PC-9 (cell line): ENCODE measurements at places on chromosomes 4 and X. TPM values are rescaled to one million over a fixed set of nuclear protein-coding genes. Genes with fewer than 3 reads are reported as not detected.

DNA sequence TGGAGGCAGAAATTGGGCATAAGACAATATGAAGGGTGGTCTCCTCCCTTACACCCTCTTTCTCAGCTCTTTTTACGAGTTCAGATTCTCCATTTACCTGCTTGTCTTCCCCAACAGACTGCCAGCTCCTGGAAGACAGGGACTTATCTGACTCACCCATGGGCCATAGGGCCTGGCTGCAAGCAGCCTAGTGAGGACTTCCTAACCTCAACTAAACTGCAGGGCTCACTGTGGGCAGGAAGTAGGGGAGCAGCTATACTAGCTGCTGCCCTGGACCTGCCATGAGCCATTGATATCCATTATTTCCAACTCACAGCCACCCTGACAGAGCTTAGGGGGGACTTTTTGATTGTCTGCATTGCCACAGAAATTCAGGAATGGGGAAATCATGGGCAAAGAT lies 11.5 kb upstream of the ZNF718 start:
- H3K4me3 ChIP-seq, result no peak overlapping the region
- no peaks in the 10 kb centered on the region for H3K4me1 ChIP-seq
- H3K27ac ChIP-seq, result no peak overlapping the region
- DNase-seq, result no peak

DNA sequence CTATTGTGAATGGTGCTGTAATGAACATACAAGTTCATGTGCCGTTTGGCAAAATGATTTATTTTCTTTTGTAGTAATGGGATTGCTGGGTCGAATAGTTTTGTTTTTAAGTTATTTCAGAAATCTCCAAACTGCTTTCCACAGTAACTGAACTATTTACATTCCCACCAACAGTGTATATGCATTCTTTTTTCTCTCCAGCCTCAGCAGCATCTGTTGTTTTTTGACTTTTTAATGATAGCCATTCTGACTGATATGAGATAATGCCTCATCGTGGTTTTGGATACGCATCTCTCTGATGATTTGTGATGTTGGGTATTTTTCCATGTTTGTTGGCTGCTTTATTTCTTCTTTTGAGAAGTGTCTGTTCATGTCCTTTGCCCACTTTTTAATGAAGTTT lies 246.3 kb upstream of the ADGRL3 start:
- no peak overlapping the region for H3K27ac ChIP-seq
- H3K27me3 ChIP-seq, result no peaks in the 10 kb centered on the region
- no peak for DNase-seq
- no peak overlapping the region for H3K4me3 ChIP-seq
- H3K36me3 ChIP-seq, result no peaks in the 10 kb centered on the region

- no peaks in the 10 kb centered on the region for H3K27me3 ChIP-seq
- no peak overlapping the region for H3K27ac ChIP-seq
- no peaks in the 10 kb centered on the region for H3K36me3 ChIP-seq
Observed at GRCh38 chrX:135384161-135384836, 37.4 kb upstream of the SMIM10L2A start.

- H3K4me1 ChIP-seq, result peaks cover 17% of the 10 kb centered on the region
- no peak for DNase-seq
- H3K4me3 ChIP-seq, result no peak overlapping the region
- H3K27me3 ChIP-seq, result no peaks in the 10 kb centered on the region
Observed at GRCh38 chr4:105061731-105062130, 84.9 kb upstream of the TET2 start.

- H3K36me3 ChIP-seq, result no peaks in the 10 kb centered on the region
- no peak overlapping the region for H3K27ac ChIP-seq
- H3K4me3 ChIP-seq, result no peak overlapping the region
- no peaks in the 10 kb centered on the region for H3K27me3 ChIP-seq
Observed at GRCh38 chr4:25938787-25939186, 24.8 kb downstream of the SMIM20 start.

DNA sequence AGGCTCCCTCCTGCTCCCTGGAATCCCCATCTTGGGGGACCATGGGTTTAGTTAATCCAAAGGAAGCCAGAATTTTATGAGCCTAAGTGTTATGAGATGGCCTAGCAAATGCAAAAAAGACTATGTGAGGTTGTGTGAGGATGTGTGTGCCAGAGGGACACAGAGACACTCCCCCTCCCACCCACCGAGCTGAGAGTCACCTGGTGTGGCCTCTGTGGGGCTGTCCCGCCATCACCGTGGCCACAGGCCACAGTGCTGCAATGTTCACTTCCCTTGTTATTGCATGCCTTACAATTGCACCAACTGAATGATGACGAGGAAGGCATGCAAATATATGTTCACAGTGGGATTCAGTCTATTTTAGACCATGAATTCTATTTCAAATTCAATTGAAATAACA lies 601 bp upstream of the FGFBP2 start:
- DNase-seq, result no peak
- H3K27me3 ChIP-seq, result no peaks in the 10 kb centered on the region; the same call in 1 of the 2 replicates
- no peaks in the 10 kb centered on the region for H3K36me3 ChIP-seq

DNA sequence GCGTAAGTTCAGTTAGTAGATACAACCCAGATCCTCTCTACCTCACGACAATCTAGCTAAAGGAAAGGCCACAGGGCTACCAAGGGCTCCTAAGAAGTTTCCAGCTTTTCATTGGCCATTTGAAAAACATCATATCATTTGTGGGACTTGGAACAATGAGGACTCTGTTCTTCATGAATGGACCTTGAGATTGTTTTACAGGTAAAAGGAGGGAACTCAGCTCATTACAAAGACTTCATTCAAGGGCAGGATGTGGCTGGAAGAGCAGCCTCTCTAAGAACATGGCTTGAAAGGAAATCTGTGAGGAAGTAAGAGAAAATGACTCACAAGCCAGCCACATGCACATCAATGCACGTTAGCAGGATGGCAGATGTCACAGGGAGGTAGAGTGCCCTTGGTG lies 105.9 kb upstream of the SLC7A11 start:
- no peak overlapping the region for H3K4me3 ChIP-seq
- H3K27ac ChIP-seq, result no peak overlapping the region
- H3K27me3 ChIP-seq, result no peaks in the 10 kb centered on the region
- DNase-seq, result no peak

- no peak overlapping the region for H3K4me3 ChIP-seq
- no peaks in the 10 kb centered on the region for H3K36me3 ChIP-seq
- no peaks in the 10 kb centered on the region for H3K27me3 ChIP-seq
- DNase-seq, result no peak
- H3K27ac ChIP-seq, result no peak overlapping the region
Observed at GRCh38 chrX:18951032-18951431, 32.9 kb downstream of the PHKA2 start.

- H3K27me3 ChIP-seq, result no peaks in the 10 kb centered on the region
- no peak overlapping the region for H3K4me3 ChIP-seq
- peaks cover 20% of the 10 kb centered on the region for H3K4me1 ChIP-seq
- H3K27ac ChIP-seq, result no peak overlapping the region
Observed at GRCh38 chrX:107750263-107750662, 25.3 kb downstream of the TSC22D3 start.

Gene ZDHHC15
- not detected in 2 replicates for total RNA-seq

Gene VCX3A
- total RNA-seq, result 0.85 and 2.3 TPM in 2 replicates

Gene RIBC1
- total RNA-seq, result 2.2 and 4.5 TPM in 2 replicates

Gene SH3BP2
- total RNA-seq, result 40.4 and 54.0 TPM in 2 replicates

Gene BOD1L1
- total RNA-seq, result 33.6 and 40.4 TPM in 2 replicates
